ENCODE measurements at places on chromosomes 5 and 9. TPM values are rescaled to one million over a fixed set of nuclear protein-coding genes. Genes with fewer than 3 reads are reported as not detected.
A peak's percentile ranks its signal among the peaks of the same experiment; 100 is the strongest.

GRCh38 chr5:143692342-143692741 lies 119.6 kb upstream of the HMHB1 start:
- no peak for DNase-seq

- no peak for DNase-seq
Observed at GRCh38 chr5:3428334-3428733, 167.3 kb upstream of the IRX1 start.

GRCh38 chr5:81788329-81788728 lies 37.4 kb upstream of the SSBP2 start:
- DNase-seq = no peak

DNA sequence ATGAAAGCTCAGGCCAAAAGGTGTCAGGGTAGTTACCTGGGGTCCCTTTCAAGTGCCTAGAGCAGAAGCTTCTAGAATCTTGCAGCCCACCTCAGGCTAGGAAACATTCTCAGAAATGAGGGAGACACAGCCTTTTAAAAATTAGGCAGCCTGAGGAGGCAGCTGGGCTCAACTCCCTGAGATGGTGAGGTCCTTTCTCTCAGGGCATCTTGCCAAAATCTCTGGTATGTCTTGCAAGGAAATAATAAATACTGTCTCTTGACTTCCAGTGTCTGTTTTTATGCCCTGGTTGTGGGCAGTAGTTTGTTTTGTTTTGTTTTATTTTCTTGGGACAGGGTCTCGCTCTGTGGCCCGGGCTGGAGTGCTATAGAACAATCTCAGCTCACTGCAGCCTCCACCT lies 100.9 kb upstream of the APC start:
- DNase-seq = no peak

The HNRNPH1 gene
- total RNA-seq = 265 TPM

DNA sequence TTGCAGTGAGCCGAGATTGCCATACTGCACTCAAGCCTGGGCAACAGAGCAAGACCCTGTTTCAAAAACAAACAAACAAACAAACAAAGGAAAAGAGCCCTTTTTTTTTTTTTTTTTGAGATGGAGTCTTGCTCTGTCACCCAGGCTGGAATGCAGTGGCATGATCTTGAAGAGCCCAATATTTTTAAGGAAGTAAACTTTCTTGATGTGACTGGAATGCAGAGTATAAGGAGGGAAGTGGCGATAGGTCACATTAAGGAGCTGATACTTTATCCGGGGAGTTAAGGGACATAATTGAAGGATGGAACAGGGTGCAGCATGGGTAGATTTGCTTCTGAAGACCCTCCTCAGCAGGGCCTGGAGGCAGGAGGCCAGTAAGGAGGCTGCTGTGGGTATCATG lies 13.0 kb downstream of the NAIF1 start:
- DNase-seq = no peak

- DNase-seq = no peak
Observed at GRCh38 chr5:7517006-7517405, 121.1 kb downstream of the ADCY2 start.

The DIRAS2 gene
- total RNA-seq = not detected

The BTNL3 gene
- total RNA-seq = not detected

The NUTM2G gene
- total RNA-seq = not detected

GRCh38 chr5:114898602-114899001 lies 271.1 kb downstream of the TRIM36 start:
- DNase-seq = no peak

The SAXO1 gene
- 0.10 TPM for total RNA-seq

- DNase-seq = peak; percentile 47
Observed at GRCh38 chr9:131404581-131404980, 10.7 kb downstream of the PRRC2B start.

GRCh38 chr5:127083711-127084110 lies 10.4 kb upstream of the C5orf63 start:
- DNase-seq = no peak

The MEGF10 gene
- 0.71 TPM for total RNA-seq

- DNase-seq = no peak
Observed at GRCh38 chr5:52466113-52466512, 321.6 kb upstream of the ITGA1 start.

DNA sequence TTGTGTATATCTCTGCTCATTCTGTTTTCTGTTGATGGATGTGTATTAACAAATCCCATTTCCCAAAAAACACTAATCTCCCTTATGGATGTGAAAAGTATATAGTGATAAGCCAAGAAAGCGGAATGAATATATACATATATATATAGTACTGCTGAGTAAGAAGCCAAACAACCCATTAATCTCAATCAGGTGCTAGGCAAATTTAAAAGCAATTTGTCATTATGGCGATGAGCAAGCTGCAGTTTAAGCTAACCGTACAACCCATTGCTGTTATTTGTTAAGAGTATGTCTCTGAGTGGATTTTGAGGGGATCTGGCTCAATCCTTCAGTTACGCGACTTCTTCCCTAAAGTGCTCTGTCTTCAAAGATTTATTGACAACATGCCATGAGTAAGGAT lies 640.4 kb upstream of the ARRDC3 start:
- DNase-seq = no peak

GRCh38 chr9:132723809-132724208 lies 53.5 kb downstream of the GTF3C4 start:
- DNase-seq = no peak

The ADAMTSL2 gene
- total RNA-seq = 0.10 TPM

DNA sequence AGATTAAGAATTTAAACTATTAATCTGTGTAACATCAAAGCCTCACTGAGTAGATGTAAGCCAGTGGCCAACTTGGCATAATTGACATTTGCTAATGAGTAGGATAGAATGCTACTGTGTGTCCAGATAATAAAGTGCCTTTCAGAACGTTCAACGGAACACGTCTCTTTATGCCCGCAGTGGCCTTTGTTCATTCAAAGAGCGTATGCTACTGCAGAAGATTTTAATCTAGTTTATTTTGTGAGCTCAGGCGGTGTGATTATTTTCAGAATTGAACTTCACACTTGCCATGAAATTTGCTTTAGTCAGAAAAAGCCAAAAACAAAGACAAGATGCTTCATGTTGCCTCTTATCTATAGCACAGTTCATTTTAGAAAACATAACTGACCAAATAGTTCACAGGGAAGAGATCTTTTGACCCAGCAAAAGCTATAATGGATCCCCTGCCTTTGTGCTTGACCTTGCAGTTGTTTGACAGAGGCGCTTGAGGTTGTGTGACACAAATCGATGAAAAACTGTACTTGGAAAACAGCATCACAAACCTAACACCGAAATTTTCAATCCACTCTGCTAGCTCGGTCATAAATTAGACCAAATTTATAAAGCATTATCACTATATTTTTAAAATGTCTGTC lies 530.9 kb upstream of the TYRP1 start:
- DNase-seq = no peak

- DNase-seq = peak; percentile 65
Observed at GRCh38 chr5:114185274-114185673, 176.6 kb upstream of the KCNN2 start.

DNA sequence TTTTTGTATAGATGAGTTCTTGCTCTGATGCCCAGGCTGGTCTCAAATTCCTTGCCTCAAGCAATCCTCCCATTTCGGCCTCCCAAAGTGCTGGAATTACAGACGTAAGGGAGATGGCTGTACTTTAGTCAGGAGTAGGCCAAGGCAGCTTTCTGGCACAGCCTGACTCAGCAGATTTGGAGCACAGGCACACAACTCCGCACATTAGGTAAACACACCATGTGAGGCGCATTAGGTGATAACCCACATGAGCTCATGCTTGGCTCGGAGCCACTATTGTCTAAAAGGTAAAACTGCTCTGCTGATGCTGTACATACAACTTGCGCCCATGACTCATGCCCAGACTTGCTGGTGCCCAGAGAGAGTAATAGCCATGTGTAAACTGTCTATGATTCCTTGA lies 1157.9 kb downstream of the TAF11L14 start:
- peak; percentile 93 for DNase-seq

GRCh38 chr5:169832845-169833244 lies 147.4 kb downstream of the INSYN2B start:
- DNase-seq = no peak

- DNase-seq = no peak
Observed at GRCh38 chr9:135932656-135933055, 25.3 kb upstream of the CAMSAP1 start.

GRCh38 chr9:135084881-135085760 lies 2.3 kb upstream of the OLFM1 start:
- no peak for DNase-seq

The COQ4 gene
- 54.8 TPM for total RNA-seq

The IFNA14 gene
- total RNA-seq = not detected

The KCNV2 gene
- not detected for total RNA-seq

DNA sequence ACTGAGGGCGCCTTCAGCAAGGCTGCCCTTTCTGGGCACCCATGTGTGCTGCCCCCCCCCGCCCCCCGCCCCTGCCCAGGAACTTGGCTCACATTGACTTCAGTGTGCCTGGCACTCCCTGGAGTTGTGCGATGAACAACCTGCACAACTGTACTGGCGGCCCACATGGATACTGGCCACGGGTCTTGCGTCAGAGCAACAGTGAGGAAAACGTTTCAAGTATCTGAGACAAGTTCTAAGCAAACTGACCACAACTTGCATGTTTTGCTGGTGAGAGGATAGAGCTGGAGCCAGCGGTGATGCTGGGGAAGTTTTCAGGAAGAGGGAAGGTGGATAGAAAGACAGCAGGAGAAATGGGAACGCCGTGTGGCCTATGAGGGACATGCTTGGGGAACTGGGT lies 45.4 kb downstream of the HABP4 start:
- DNase-seq = peak; percentile 79

The ABCA1 gene
- 7.7 TPM for total RNA-seq

The OR1Q1 gene
- total RNA-seq = not detected

DNA sequence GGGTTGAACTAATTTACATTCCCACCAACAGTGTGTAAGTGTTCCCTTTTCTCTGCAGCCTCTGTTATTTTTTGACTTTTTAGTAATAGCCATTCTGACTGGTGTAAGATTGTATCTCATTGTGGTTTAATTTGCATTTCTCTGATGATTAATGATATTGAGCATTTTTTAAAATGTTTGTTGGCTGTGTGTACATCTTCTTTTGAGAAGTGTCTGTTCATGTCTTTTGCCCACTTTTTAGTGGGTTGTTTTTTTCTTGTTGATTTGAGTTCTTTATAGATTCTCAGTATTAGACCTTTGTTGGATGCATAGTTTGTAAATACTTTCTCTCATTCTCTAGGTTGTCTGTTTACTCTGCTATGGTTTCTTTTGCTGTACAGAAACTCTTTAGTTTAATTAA lies 101.6 kb downstream of the NIPBL start:
- peak; percentile 7 for DNase-seq

- DNase-seq = peak; percentile 32
Observed at GRCh38 chr9:113508111-113508749, 44.7 kb downstream of the RGS3 start.

Measured in M059J (cell line).